Diencephalon (tissue), 1 donor: ENCODE measurements at places on chromosomes 16 and 17. TPM values are rescaled to one million over a fixed set of nuclear protein-coding genes. Genes with fewer than 3 reads are reported as not detected.

Gene NXPH3
- 10.8 TPM for total RNA-seq

Gene PRAC2
- total RNA-seq: not detected

Gene CDH13
- total RNA-seq: 42.7 TPM

Gene NUBP2
- 36.2 TPM for total RNA-seq

Gene IGF2BP1
- 2.8 TPM for total RNA-seq

Gene CCL8
- total RNA-seq: not detected

Gene STX1B
- total RNA-seq: 49.4 TPM

Gene ATP1B2
- 27.5 TPM for total RNA-seq

Gene ALOX15B
- not detected for total RNA-seq

Gene LHX1
- total RNA-seq: 5.3 TPM

Gene FAM171A2
- 51.4 TPM for total RNA-seq

Gene PRR35
- not detected for total RNA-seq

Gene CORO7
- total RNA-seq: 29.5 TPM

Gene CDH1
- 4.2 TPM for total RNA-seq

Gene NPIPB9
- 4.6 TPM for total RNA-seq

Gene KIAA0513
- total RNA-seq: 49.4 TPM

Gene CMTM2
- not detected for total RNA-seq

Gene ZSCAN32
- total RNA-seq: 7.8 TPM

Gene MYCBPAP
- total RNA-seq: 1.8 TPM

Gene DRC3
- 5.1 TPM for total RNA-seq

Gene NKIRAS2
- 48.9 TPM for total RNA-seq

Gene CRHR1
- 6.2 TPM for total RNA-seq

Gene RSAD1
- total RNA-seq: 14.1 TPM

Gene RASL10B
- total RNA-seq: 20.3 TPM

Gene FBXW10B
- 0.69 TPM for total RNA-seq

Gene IL21R
- 0.69 TPM for total RNA-seq

Gene WNT3
- 10.4 TPM for total RNA-seq

Gene BMERB1
- 109 TPM for total RNA-seq

Gene OR1F1
- total RNA-seq: 0.69 TPM

Gene ZMYND15
- 0.23 TPM for total RNA-seq

Gene ZPBP2
- not detected for total RNA-seq

Gene PLA2G10
- total RNA-seq: not detected

Gene TNFRSF13B
- not detected for total RNA-seq

Gene TERB1
- 0.23 TPM for total RNA-seq

Gene KCNG4
- not detected for total RNA-seq

Gene NPIPA5
- 3.5 TPM for total RNA-seq

Gene TPSD1
- total RNA-seq: not detected

Gene HLF
- 11.1 TPM for total RNA-seq

Gene MPP2
- 35.8 TPM for total RNA-seq

Gene CLEC18A
- 0.69 TPM for total RNA-seq

Gene ASGR2
- total RNA-seq: not detected

Gene ZNF276
- total RNA-seq: 16.1 TPM

Gene KRT39
- total RNA-seq: not detected

Gene MAPT
- 204 TPM for total RNA-seq
